ENCODE measurements at places on chromosomes 12 and 14. TPM values are rescaled to one million over a fixed set of nuclear protein-coding genes. Genes with fewer than 3 reads are reported as not detected.

GRCh38 chr12:5451251-5451650 lies 19.3 kb downstream of the NTF3 start:
- H3K4me3 ChIP-seq = no peak overlapping the region
- H3K27ac ChIP-seq = no peak overlapping the region
- no peaks in the 10 kb centered on the region for H3K36me3 ChIP-seq
- peaks cover 5% of the 10 kb centered on the region for H3K4me1 ChIP-seq
- DNase-seq = no peak

DNA sequence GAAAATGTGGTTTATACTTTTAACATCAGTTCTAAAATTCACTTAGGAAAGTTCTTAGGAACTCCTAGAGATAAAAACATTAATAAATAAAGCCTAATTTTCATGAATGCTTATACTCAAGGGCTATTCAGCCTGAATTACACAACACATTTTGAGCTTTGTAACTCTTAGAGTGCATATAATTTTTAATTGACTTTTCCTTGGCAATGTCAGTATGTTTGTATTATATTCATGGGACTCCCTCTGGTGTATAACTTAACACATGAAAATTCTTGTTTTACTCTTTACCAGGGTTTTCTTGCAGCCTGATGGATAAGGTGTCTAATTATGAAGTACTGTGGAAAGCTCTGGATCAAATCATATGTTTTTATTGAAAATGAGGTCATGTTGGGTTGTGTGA lies 150.6 kb upstream of the HMGA2 start:
- no peaks in the 10 kb centered on the region for H3K4me1 ChIP-seq
- DNase-seq = no peak
- H3K27ac ChIP-seq = no peak overlapping the region
- no peaks in the 10 kb centered on the region for H3K36me3 ChIP-seq
- H3K27me3 ChIP-seq = no peaks in the 10 kb centered on the region

DNA sequence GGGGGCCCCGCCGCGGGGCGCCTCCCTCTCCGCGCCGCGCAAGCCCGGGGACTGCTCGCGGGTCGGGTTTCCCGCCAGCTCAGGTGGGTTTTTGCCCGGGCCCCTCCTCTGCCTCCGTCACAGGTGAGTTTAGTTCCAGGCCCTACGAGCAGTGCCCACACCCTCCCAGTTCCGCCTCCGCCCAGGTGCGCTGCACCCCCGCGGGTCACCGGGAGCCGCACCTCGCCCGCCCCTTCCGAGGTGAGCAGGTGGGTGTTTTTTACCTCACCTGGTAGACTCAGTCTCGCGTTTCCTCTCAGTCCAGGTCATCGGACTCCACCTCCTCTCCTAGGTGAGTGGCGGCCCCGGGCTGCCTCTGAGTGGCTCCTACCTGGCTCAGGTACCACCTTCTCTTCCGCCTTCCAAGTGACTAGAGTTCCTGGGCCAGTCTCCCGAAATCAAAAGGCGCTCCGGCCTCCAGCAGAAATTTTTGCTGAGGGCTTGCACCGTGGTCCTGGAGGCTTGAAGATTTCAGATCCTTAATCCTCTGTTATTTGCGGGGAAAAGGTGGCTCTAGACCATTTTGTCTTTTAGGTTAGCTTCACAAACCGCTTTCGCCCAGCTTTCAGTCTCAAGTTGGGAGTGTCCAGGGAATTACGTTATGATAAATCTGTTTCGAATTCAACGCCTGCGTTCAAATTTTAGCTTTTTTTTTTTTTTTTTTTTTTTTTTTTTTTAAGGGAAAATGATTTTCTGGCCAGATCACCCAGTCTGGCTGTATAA lies at the start of gene TMEM30B:
Gene TMEM30B, minus strand, starts transcription at position 153 of the 762 bp plus-strand sequence. CDS start 191 bp downstream, outside the sequence.
- H3K4me1 ChIP-seq = peaks cover 6% of the 10 kb centered on the region
- peak within 1 kb of the TSS; percentile 65 for H3K4me3 ChIP-seq
- H3K36me3 ChIP-seq = no peaks in the 10 kb centered on the region
- DNase-seq = peak; percentile 32
- peak within 1 kb of the TSS; percentile 91 for H3K27ac ChIP-seq
- H3K27me3 ChIP-seq = no peaks in the 10 kb centered on the region

- no peak overlapping the region for H3K4me3 ChIP-seq
- no peak overlapping the region for H3K27ac ChIP-seq
- H3K4me1 ChIP-seq = no peaks in the 10 kb centered on the region
- no peaks in the 10 kb centered on the region for H3K27me3 ChIP-seq
- no peak for DNase-seq
- H3K36me3 ChIP-seq = no peaks in the 10 kb centered on the region
These were observed 50.0 kb upstream of the GPATCH2L start for GRCh38 chr14:76101391-76102379.

DNA sequence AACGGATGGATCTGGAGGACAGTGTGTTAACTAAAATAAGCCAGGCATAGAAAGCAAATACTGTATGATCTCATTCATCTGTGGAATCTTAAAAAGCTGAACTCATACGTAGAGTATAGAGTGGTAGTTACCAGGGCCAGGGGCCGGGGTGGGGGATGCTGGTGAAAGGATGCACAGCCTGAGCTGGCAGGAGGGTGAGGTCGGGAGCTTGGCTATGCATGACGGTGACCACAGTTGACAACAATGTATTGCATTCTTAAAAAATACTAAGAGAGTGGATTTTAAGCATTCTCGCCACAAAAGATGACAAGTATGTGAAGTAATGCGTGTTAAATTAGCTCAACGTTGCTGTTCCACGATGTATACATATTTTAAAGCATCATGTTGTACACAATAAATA lies 351.3 kb downstream of the TMEM121 start:
- no peaks in the 10 kb centered on the region for H3K4me1 ChIP-seq
- no peak overlapping the region for H3K4me3 ChIP-seq
- H3K36me3 ChIP-seq = no peaks in the 10 kb centered on the region
- no peak overlapping the region for H3K27ac ChIP-seq
- no peak for DNase-seq
- H3K27me3 ChIP-seq = no peaks in the 10 kb centered on the region

DNA sequence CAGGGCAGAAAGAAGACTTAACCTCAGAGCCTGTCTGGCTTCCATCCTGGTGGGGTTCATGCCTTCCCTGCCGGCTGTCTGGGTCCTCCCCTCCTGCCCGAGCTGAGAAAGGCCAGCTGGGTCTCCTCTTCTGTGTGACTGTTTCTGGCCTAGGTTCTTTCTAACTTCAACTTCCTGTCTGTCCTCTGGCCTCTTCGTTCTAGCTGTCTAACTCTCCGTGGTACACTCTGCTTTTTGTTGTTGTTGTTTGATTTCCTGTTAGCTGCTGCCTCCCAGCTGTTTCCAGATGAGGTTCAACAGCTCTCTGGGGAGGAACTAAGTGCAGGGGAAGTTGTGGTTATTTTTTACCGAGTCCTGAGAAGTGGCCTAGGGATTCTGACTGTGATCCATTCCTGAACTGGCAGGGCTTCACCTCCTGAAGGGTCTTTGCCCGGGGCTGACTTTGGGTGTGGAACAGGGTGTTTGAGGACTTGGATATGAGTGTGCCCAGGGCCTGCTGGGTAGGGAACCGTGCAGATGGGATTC lies 3.2 kb downstream of the MLXIP start:
- peak overlapping the region; percentile 21 for H3K4me3 ChIP-seq
- H3K4me1 ChIP-seq = peaks cover 33% of the 10 kb centered on the region
- H3K36me3 ChIP-seq = no peaks in the 10 kb centered on the region
- peak; percentile 55 for DNase-seq

- H3K4me1 ChIP-seq = peaks cover 7% of the 10 kb centered on the region
- H3K27ac ChIP-seq = no peak overlapping the region
- H3K4me3 ChIP-seq = no peak overlapping the region
- no peak for DNase-seq
These were observed 63.6 kb downstream of the TMEM30B start for GRCh38 chr14:61217516-61217915.

DNA sequence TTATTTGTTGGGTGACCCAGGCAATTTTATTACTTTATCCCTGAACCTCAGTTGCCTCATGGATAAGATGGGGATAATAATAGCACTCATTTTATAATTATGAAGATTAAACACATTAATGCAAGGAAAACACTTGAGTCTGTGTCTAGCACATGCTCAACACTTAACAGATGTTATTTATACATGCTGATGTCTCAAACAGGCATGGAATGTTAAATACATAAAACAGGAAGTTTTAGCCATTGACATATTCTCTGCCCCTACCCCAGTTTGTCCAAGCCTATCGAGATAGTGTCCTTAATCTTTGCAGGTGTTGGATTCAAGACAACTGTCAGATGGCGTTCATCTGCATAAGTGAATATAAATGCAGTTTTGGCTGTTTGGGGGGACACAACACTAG lies 109.8 kb downstream of the SCAF11 start:
- peaks cover 3% of the 10 kb centered on the region for H3K4me1 ChIP-seq
- H3K4me3 ChIP-seq = no peak overlapping the region
- H3K36me3 ChIP-seq = no peaks in the 10 kb centered on the region
- H3K27me3 ChIP-seq = no peaks in the 10 kb centered on the region
- DNase-seq = no peak

- no peak overlapping the region for H3K4me3 ChIP-seq
- H3K27me3 ChIP-seq = no peaks in the 10 kb centered on the region
- no peak for DNase-seq
These were observed 47.8 kb upstream of the MED13L start for GRCh38 chr12:116325336-116325664.

GRCh38 chr14:103361867-103362266 lies 23.3 kb upstream of the MARK3 start:
- H3K4me1 ChIP-seq = no peaks in the 10 kb centered on the region
- no peaks in the 10 kb centered on the region for H3K36me3 ChIP-seq

- H3K4me1 ChIP-seq = no peaks in the 10 kb centered on the region
- H3K27ac ChIP-seq = no peak overlapping the region
- DNase-seq = no peak
- no peaks in the 10 kb centered on the region for H3K27me3 ChIP-seq
These were observed 25.8 kb downstream of the TRIP11 start for GRCh38 chr14:92014040-92014439.

DNA sequence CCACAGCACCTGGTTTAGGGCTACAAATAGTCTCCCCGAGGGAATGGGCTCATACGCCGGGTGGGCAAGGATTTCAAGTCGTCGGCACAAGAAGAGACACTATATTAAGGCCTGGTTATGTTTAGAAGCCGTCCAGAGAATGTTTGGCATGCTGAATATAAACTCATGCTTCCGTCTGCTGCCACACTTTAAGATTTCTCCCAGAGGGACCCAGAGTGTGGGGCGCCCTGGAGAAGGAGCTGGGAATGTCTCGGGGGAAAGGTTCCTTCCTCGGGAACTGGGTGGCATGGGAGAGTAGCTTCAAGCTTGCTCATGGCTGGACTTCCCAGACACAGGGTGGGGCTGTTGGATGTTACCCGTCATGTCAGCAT lies 295.7 kb downstream of the CACNA1C start:
- H3K27ac ChIP-seq = no peak overlapping the region
- peaks cover 5% of the 10 kb centered on the region for H3K4me1 ChIP-seq
- H3K4me3 ChIP-seq = no peak overlapping the region
- no peak for DNase-seq
- H3K36me3 ChIP-seq = no peaks in the 10 kb centered on the region
- no peaks in the 10 kb centered on the region for H3K27me3 ChIP-seq

ASB2 gene
- total RNA-seq = 3.7 TPM

CCDC38 gene
- total RNA-seq = 7.7 TPM

DNA sequence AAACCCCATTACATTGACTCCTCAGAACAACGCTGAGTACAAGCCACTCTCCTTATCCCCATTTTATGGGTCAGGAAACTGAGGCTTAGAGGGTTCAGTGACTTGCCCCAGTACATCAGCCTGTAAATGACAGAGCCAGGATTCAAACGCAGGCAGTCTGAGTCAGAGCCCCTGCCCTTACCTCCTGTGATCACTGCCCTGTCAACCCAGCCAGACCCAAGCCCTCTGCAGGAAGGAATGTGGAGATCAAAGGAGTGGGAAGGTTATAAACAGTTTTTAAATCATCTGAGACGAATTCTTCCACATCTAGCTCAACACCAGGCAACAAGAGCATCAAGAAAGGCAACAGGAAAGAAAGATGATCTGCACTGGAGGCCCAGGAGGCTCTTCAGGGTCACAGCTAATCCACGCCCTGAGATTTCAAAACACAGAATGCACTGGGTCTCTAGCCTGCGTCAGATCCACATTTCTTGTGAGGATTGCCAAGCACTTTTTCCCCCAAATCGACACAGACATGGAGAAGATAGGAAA lies 38.5 kb downstream of the SPTB start:
- DNase-seq = no peak
- H3K36me3 ChIP-seq = no peaks in the 10 kb centered on the region
- H3K27me3 ChIP-seq = no peaks in the 10 kb centered on the region
- no peaks in the 10 kb centered on the region for H3K4me1 ChIP-seq
- H3K4me3 ChIP-seq = no peak overlapping the region
- no peak overlapping the region for H3K27ac ChIP-seq

DNA sequence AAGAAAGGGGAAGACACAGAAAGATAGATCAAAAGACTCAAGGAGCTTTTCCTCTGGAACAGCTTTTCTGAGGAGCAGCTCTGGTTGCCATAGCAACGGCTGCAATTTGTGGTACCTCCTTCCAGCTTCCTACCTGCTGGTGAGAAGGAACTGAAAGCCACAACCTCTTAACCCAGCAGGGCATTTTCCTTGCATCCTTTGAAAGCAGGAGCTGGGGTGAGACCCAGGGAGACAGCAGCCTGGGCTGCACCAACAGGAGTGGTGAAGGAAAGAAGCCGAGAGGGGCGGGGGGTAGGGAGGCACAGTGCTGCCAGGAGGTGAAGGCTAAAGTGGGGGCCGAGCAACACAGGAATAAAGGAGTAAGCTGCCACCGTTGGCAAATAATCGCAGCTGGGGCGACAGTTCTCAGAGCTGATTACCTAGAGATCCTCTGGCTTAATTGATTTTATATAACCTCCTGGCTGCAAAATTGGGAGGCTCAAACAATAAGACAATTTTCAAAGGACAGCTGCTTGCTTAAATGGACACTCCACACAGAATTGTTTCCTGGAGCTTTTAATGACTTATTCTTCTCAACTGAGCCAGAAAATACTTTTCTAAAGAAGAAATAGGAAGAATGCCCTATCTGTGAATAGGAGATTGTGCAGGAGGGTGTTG lies 129.4 kb downstream of the RPAP3 start:
- H3K4me3 ChIP-seq = no peak overlapping the region
- peak; percentile 48 for DNase-seq
- no peaks in the 10 kb centered on the region for H3K36me3 ChIP-seq
- H3K4me1 ChIP-seq = no peaks in the 10 kb centered on the region
- no peaks in the 10 kb centered on the region for H3K27me3 ChIP-seq
- H3K27ac ChIP-seq = no peak overlapping the region

DNA sequence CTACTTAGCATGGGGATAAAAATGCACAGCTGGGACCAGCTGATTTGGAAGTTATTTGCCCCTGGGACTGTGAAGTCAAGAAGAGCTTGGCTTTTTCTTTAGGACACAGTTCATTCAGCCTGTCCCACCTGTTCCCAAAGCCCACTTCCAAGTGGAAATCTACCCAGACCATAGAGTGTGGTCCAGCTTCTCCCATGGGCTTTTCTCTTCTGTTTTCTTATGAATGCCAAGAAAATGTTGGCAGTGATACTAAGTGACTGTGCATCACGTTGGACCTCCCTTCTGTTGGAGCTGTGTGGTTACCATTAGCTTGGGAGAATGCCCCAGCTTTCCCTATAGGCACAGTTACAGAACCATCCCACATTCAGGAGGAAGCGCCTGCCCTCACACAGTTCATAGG lies 89.4 kb downstream of the NT5DC3 start:
- H3K27me3 ChIP-seq = no peaks in the 10 kb centered on the region
- H3K4me1 ChIP-seq = no peaks in the 10 kb centered on the region
- H3K36me3 ChIP-seq = no peaks in the 10 kb centered on the region
- no peak overlapping the region for H3K27ac ChIP-seq
- no peak for DNase-seq

- no peak overlapping the region for H3K4me3 ChIP-seq
- H3K27me3 ChIP-seq = no peaks in the 10 kb centered on the region
- DNase-seq = peak; percentile 47
These were observed 29.8 kb downstream of the CALM1 start for GRCh38 chr14:90426663-90427062.

All from testis (tissue), 5 donors.